ENCODE measurements at places on chromosomes 5 and 9.

GRCh38 chr5:145681686-145682085, 153.5 kb downstream of the PRELID2 start:
- DNase-seq, result no peak

DNA sequence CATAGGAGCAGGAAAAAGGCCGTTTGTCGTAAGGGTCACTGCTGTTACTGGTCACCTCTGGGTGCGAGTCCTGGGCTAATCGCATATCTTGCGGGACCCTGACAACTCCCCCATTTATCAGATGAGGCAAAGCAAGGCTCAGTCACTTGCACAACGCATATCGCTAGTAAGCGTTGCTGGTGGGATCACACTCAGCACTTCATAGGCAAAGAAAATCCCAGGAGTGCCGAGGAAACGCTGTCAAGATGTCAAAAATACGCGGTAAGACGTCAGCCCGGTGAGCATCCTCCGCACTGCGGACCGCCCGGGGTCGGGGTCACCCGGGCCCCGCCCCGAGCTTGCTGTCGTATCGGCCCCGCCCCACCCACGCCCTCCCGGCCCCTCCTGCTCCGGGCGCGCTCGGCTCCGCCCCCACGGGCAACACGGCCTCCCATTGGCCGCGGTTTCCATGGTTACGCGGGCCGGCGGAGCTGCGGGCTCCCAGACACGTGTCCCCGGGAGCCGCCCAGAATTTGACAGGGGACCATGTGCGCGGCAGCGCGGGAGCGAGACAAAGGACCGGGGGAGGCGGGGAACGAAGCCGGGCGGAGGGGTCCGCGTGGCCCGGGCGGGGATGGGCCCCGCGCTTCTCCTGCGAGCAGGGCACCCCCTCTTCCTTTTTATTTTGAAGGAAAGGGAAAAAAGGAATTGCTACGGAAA, 80.2 kb upstream of the IER5L start:
- DNase-seq, result peak; percentile 84

DNA sequence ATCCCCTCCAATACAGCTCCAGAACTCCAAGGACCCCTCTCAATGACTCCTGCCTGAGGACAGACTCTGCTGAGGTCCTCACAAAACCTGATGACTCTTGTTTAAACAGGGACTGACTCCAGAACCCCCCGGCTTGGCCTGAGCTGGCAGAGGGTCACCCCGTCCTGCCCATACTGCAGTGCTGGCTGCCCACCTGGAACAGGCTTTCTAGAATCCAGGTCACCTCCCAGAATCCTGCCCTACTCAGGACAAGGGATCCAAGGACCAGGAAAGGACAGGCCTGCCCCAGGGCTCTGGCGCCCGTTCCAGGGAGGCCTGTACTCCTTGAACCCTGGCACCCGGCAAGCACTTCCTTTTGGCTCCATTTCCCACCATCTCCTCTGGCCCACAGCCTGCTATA, 22.2 kb downstream of the RALGDS start:
- no peak for DNase-seq

- DNase-seq, result no peak
These were observed 492.5 kb downstream of the ACTL7B start for GRCh38 chr9:108363311-108363710.

- DNase-seq, result no peak
These were observed 809.8 kb upstream of the NUDT12 start for GRCh38 chr5:104372376-104372775.

DNA sequence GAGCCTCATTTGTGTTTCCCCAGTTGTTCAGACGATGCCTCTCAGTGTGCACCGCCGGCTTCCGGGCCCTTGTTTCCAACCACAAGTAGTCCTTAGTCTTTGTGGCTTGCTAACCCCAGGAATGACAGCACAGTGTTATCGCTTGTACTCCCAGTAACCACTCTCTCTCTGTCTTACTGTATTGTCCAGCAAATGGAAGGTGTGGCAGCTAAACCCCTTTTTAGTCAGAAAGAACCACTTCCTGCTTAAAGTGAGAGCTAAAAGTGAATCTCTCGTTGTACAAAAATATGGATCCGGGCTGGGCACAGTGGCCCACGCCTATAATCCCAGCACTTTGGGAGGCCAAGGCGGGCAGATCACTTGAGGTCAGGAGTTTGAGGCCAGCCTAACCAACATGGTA, 61.3 kb downstream of the ENC1 start:
- peak; percentile 45 for DNase-seq

GRCh38 chr5:8094304-8094703, 225.4 kb downstream of the MTRR start:
- DNase-seq, result no peak

Measured in activated T-helper 9 cell treated with anti-CD3 and anti-CD28 coated beads, Interleukin-2, amount 50 U/mL, for 16 hours (primary cell).